CD4-positive, alpha-beta T cell treated with Interleukin-15 for 4 hours (primary cell): ENCODE measurements at places on chromosomes 16 and 17.

GRCh38 chr17:5861246-5861645 lies 208.9 kb upstream of the WSCD1 start:
- DNase-seq = no peak

DNA sequence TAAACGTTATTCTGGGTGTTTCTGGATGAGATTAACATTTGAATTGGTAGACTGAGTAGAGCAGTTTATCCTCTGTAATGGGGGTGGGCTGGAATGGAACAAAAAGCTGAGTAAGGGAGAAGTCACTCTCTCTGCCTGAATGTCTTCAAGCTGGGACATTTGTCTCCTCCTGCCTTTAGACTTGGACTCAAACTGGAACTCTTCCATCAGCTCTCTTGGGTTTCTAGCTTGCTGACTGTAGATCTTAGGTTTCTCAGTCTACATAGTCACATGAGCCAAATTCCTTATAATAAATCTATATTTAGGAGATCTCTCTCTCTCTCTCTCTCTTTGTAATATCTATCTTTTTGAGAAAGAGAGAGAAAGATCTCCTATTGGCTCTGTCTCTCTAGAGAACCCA lies 553.3 kb upstream of the CDH11 start:
- DNase-seq = no peak

DNA sequence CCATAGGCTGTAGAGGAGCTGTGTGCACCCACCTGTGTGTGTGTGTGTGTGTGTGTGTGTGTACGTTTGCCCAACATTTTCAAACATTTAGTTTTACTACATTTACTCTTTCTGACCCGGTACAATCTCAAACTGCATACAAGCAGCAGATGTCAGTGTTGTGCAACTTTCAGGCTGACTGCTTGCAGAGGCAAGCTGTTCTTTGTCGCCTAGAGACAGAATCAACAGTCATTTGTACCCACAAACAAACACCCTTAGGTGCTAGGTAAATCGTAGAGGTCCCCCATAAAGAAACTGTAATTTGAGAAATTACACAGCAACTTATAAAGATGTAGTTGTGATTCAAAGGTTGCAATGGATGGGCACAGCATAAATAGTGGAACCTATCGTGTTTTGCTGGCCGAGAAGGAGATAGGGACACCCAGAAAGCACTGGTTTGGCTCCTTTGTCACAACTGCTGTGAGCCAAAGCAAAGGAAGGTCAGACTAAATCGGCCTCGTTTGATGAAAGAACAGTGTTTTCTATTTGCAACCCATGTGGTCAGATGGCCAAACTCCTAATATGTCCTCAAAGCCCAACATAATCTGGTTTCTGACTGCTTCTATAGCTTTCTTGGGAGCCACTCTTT lies 478.4 kb downstream of the TOX3 start:
- DNase-seq = no peak

- no peak for DNase-seq
Measured at GRCh38 chr17:56708220-56708558, 114.7 kb downstream of the NOG start.

GRCh38 chr16:89194340-89195311 lies 5.7 kb downstream of the SLC22A31 start:
- no peak for DNase-seq

DNA sequence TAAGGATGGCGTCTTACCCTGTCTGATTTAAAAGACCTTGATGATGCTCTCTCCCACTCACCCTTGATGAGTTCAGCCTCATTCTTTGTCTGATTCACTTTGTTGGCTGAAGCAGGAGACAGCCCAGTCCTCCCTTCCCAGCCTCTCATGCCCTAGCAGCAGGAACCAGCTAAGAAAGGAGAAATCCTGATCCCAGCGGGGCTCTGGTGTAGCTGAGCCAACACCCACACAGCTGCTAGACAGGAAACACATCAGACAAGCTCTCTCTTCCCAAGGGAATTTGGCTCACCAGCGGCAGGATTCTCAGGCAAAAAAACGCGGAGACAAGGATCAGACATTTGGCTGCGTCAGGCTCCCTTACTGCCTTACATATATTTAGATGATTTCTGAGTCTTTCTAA lies 211.5 kb downstream of the CDH11 start:
- no peak for DNase-seq

GRCh38 chr17:43655693-43656255 lies 5.9 kb downstream of the MEOX1 start:
- DNase-seq = no peak

DNA sequence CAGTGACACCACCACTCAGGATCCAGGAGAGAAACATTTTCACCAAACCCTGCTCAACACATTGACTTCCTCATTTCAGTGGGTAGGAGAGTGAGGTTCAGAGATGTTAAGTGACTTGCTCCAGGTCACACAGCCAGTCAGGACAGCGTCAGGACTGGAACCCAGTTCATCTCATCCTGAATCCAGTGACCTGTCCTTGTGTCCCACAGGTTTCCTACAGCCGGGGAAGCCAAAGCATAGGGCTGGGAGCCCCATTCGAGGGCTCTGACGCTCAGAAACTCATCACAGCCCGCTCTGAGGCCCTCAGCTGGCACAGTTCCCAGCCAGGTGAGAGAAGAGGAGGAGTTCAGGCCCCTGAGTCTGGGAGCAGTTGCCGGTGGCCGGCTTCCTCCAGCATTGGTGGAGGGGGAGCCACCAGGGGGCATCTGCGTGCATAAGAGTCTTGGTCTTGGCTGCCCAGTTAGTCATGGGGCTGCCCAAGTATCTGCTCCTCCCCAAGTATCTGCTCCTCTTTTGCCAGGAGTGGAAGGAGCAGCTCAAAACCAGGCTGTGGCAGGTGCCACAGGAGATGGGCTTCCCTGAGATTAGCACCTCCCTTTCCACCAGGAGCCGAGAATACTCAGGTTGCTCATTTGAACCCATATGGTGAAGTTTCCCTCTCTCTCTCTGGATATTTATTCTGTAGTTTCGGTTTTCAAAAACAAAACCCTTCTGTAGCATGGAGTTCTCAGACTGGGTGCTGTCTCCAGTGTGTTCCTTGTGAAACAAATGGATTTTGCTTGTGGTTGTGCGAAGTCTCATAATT lies 56.0 kb downstream of the TNFRSF13B start:
- peak; percentile 6 for DNase-seq

DNA sequence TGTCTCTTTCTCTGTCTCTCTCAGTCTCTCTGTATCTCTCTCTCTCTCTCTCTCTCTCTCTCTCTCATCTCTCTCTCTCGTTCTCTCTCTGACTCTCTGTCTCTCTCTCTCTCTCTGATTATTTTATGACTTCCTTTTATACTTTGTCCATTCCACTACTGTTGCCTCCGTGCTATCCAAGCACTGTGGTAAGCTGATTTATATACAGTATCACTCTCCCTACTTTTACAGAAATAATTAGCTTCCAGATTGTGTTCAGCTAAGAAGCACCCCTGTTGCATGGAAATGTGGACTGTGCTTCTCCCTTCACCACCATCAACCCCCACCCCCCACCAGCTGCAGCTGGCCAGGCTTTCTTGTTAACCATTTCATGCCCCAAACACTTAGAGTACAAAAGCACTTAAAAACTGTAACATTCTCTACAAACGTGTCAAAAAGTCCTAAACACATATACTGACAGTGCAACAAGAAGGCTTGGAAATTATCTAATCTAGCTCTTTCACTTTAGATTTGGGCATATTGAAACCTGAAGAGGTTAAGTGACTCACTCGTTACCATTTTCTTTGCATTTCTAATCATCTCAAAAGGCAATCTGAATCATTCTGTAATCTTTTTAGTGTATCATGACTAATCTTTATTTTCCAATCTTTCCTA lies 11.6 kb upstream of the TMEM100 start:
- DNase-seq = no peak

- peak; percentile 84 for DNase-seq
Measured at GRCh38 chr16:81632392-81633146, 146.5 kb upstream of the PLCG2 start.

- DNase-seq = no peak
Measured at GRCh38 chr17:12089809-12090384, 69.2 kb downstream of the MAP2K4 start.

DNA sequence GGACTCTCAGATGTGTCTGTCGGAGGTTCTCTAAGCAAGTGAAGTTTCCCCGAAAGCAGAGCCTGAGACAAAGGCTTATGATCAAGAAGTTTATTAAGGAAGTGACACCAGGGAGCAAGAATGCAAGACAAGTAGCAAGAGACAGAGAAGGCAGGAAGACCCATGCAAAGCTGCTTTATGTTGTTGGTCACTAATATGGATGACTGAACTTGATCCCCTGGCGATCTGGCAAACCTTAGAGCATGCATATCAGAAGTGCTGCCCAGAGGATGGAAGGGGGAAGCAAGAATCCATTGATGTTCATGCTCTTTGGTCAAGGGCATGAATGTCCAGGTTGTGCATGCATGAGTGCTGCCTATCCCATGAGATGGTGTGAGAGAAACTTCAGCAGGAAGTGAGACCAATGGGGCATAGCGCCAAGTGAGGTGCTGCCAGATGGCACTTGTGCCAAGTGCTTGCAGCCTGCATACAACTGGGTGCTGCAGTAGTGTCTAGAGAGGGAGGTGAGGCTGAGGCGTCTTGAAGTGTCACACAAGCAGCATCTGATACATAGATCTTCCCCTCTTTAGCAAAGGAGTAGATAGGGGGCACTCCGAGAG lies 176.5 kb downstream of the SALL1 start:
- no peak for DNase-seq

GRCh38 chr16:89052191-89052889 lies 41.3 kb upstream of the ACSF3 start:
- DNase-seq = no peak

GRCh38 chr16:56346131-56346890 lies 79.0 kb downstream of the AMFR start:
- DNase-seq = no peak

GRCh38 chr17:17913695-17914332 lies 58.4 kb downstream of the TOM1L2 start:
- DNase-seq = peak; percentile 42

- no peak for DNase-seq
Measured at GRCh38 chr16:10897134-10897533, 20.1 kb downstream of the CIITA start.

GRCh38 chr17:66633317-66633965 lies 201.5 kb upstream of the CACNG5 start:
- DNase-seq = peak; percentile 59

GRCh38 chr16:31529108-31529936 lies 1.6 kb downstream of the AHSP start:
- DNase-seq = no peak

- no peak for DNase-seq
Measured at GRCh38 chr16:22419908-22420307, 45.5 kb upstream of the CDR2 start.

DNA sequence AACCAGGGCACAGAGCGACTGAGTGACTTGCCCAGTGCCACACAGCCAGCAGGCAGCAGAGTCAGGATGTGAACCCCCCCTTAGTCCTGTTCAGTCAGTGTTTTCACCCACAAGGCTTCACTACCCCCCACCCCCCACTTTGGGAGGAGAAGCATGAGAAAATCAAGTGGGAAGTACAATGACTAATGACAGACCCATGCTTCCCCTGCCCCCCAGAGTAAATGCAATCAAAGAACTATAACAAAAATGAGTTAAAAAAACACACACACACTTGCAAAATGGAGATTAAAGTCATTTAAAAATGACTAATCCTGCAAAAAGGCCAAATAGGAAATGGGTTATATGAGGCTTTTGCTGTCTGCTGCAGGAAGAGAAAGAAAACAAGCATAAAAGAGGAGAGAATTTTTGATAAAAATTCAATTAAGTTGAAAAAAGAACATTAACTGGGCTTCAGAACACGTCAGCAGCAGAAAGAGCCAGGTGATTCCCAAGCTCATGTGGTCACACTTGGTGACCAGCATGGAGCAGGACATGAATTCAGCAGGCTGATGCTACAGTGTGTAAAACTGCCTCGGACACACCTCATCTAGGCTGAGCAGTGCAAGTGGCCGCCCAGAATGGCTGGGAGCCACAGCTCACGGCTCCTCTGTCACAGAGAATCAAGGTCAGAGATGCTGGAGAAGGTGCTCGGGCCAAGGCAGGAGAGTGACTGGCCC lies 212.3 kb downstream of the ZNF423 start:
- DNase-seq = no peak

DNA sequence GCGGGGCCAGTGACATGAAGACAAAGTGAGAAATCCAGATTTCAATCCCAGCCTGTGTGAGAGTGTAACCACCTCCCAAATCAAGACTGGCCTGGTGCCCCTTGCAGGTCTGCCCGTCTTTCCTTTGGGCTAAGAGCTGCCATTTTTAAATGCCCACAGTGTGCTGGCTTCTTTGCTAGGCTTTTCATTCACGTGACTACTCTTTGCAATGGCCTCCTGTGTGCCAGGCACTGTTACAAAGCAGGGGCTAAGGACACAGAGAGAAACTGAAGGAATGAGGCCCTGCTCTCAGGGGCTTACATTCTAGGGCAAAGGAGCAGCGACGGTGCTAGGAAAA lies 269 bp upstream of the ZSCAN10 start:
- no peak for DNase-seq

GRCh38 chr16:26993963-26994362 lies 72.8 kb upstream of the C16orf82 start:
- DNase-seq = no peak

DNA sequence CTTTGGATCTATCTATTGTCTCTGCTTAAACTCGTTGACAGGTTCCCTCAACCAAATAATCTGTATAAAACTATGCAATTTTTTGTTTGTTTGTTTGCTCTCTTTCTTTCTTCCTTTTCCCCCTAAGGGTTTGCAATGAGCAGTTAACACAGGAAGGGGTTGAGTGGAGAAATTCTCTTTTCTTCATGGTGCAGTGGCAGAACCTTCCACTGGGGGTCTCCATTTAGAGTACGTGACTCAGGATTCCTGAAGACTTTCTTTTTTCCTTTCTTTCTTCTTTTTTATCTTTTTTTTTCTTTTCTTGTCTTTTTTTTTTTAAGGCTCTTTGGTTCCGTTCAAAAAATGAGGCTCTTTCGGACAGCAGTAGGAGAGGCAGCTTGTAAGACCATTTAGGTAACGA lies 19.5 kb upstream of the RBFOX1 start:
- DNase-seq = no peak

GRCh38 chr17:77507111-77507885 lies 366.5 kb downstream of the SEC14L1 start:
- no peak for DNase-seq

DNA sequence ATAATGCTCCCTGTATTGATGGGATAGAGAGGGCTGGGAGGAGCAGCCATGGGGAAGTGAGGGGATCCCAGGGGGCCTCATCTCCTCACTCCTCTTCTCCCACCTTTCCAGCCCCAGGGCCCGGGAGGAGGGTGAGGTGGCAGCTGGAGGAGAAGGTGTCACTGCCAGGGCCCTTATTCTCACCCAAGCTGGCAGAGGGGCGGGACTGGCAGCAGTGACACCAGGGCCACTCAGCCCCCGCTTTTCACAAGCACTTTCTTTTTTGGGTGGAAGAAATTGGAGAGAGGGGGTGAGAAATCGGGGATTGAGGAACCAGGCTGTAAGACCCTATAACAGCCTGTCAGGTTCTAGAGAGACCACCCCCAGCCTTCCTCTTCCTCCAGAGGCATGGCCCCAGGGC lies 2.4 kb upstream of the TBX21 start:
- no peak for DNase-seq

GRCh38 chr16:66357523-66357928 lies 9.0 kb upstream of the CDH5 start:
- peak; percentile 29 for DNase-seq
